ENCODE measurements at places on chromosomes 3 and 15. TPM values are rescaled to one million over a fixed set of nuclear protein-coding genes. Genes with fewer than 3 reads are reported as not detected.

DNA sequence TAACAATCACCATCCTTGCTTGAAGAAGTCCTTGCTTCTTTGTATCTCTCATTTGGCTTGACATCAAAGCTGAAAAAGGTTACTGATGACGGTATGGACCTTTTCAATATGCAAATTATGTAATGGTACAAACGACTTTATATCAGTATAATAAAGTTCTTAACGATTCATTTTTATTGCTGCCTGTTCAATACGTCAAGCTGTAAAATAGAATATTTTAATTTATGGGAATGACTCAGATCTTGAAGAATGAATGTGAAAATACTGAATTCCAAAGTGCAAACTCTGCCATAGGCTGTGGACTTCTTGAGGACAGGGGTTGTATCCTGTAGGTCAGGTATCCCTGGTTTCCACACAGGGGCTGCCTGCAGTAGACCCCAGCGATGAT, 156.2 kb downstream of the PLCL2 start:
- no peak for DNase-seq

The SYNPR gene
- not detected for total RNA-seq

The ADGRG7 gene
- total RNA-seq, result not detected

DNA sequence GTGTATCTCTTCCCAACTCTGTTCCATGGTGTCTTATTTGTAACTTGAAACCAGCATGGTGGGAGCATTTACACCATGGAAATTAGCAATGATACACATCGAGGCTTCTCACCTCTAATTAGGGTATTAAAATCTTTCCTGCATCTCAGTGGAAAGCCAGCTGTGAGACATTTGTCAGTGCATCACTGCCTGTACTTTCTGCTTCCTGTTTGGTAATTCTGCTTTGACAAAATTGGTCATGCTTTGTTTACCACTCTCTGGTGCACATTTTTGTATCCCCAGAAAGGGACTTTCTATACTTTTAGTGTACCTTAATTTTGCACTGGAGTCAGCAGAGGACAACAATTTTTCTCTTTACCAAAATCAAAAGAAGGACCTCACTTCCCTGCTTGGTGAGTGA, 402.1 kb downstream of the PDCD6IP start:
- no peak for DNase-seq

The SI gene
- not detected for total RNA-seq

DNA sequence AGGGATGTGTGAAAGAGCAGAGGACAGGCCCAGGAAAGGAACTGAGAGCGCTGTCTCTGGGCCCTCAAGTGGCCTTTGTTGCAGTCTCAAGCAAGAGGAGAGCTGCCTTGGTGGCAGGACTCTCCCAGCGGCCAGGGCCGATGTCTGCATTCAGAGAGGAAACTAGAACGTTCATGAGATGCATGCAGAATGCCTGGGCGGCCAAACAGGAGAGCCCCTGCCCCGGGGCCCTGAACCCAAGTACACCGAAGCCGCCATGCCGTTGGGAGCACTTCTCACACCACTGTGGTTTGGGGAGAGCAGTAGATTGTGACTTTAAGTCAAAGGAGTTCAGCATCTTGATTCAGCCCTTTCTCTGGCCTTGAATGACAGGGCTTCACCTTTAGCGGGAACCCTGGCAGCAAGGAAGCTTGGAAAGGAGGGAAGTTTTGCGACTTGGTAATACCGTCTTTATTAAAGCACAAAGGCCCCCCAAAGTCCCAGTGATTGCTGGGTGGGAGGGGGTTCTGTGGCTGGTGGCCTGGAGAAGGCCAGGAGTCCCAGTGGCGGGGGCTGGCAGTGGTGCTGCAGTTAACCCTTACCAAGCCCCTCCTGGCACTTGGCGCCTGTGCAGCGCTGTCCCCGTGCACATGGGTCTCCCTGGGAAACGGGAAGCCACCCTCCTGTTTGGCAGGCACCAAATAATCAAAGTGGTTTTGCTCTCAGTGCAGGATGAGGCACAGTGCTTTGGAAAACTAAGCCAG, 36.2 kb downstream of the SLC6A11 start:
- no peak for DNase-seq

DNA sequence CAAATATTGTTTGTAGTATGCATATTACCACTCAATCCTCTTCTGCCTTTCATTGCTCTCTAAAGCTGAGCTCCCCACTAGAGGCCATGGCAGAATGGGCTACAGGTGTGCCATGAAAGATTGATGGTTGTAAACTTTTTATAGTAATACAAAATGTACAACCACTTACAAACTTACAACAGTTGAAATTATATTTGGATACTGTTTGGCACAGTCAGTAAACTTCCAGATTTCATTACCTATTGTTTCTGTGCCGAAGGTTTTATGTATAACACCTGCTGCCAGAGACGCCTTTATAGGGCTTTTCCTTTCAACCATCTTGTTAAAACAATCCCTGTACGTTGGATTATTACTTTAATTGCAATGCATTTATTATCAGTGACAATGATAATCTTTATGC, 7.0 kb downstream of the ROPN1 start:
- no peak for DNase-seq

GRCh38 chr3:62144482-62144881, 228.9 kb downstream of the FEZF2 start:
- DNase-seq, result no peak

- no peak for DNase-seq
Measured at GRCh38 chr3:189799366-189799765, 168.2 kb downstream of the TP63 start.
